Effector memory CD8-positive, alpha-beta T cell (primary cell): ENCODE measurements at places on chromosomes 1 and 21.

GRCh38 chr21:44872649-44873355 is 688 bp downstream of the PTTG1IP start:
- no peak for DNase-seq

DNA sequence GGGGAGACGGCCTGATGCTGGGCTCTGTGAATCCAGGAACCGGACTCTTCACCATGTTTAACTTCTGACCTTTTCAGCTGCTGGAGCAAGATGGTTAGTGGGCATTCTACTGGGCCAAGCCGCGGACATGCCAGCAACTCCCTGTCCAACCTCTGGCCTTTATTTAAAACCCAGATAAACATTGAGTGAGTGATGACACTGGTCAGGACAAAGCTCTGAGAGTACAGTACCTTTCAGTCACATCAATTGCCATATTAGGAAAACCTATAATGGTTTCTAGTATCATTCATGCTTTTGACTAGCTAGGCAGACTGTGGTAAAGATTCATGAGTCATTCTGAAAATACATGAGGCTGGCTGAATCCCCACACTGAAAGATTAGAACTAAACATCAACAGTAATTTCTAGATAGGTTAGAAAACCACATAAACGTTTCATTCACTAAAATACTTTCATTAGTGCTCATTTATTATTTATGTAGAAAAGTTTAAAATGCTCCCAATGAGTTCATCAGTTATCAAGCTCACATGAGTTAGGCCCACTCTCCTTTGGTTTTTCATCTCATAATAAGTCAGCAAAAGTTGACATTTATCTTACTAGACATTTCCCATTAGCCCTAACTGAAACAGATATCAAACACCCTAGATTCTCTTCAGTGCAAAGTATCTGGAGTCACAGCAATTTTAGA is 7.1 kb upstream of the ACTA1 start:
- no peak for DNase-seq

DNA sequence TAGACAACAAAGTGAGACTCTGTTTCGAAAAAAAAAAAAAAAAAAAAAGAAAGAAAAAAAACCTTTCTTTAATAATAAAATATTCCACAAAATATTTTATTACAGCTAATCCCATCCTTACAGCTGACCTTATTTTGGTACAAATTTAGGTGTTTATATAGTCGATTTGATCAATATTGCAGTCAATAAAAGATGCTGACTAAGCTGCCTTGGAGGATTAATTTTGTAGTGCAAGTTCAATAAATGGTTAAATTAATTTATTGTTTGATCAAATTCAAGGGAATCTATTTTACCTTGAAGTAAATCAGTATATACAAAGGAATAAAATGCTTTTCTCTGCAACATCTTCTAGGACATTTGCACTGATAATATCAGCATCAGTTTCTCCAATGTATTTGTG is 1764.3 kb downstream of the NCAM2 start:
- no peak for DNase-seq

DNA sequence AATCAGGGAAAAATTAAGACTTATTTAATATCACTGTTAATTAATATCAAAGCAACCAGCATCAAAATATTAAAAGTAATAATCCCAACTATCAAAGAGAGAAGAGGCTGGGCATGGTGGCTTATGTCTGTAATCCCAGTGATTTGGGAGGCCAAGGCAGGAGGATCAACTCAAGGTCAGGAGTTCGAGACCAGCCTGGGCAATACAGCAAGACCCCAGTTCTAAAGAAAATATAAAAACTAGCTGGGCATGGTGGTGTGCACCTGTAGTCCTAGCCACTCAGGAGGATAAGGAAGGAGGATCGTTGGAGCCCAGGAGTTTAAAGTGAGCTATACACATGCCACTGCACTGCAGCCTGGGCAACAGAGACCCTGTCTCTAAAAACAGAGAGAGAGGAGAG is 43.2 kb downstream of the AHCTF1 start:
- DNase-seq, result no peak

DNA sequence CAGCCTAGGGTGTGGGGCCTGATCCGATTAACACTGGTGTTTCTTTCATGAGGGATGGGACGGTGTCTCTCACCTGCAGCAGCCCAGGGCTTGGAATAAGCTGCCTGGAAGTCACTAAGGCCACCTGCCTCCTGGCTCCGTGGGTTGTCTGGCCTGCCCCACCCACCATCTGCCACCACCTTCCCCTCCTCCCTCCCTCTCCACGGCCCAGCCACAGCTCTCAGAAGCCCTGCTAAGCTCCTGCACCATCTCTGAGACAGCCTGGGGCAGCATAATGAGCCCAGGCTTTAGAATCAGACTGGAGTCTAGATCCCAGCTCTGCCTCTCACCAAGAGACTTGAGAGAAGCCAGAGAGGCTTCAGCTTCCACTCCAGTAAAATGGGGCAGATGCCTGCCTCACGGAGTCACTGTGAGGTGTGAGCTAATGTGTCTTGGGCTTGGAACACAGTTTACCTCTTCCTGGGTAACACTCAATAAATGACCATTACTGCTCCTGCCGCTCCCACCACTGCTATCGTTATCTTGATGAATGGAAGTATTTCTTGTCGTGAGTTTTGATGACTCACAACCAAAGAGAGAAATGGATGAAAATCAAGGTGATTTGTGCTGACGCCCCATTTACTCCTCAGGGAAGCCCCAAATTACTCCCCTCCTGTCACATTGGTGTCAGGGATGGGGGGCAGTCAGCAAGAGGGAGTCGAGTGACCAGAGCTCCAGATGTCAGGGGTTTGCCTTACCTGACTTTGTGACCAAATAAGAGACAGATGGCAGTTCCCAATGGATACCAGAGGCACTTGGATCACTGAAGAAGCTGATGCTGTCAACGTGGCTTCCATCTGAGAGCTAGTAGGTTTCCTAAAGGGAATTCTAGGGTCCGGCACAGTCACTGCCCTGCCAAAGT is 23.5 kb upstream of the C1QA start:
- no peak for DNase-seq

DNA sequence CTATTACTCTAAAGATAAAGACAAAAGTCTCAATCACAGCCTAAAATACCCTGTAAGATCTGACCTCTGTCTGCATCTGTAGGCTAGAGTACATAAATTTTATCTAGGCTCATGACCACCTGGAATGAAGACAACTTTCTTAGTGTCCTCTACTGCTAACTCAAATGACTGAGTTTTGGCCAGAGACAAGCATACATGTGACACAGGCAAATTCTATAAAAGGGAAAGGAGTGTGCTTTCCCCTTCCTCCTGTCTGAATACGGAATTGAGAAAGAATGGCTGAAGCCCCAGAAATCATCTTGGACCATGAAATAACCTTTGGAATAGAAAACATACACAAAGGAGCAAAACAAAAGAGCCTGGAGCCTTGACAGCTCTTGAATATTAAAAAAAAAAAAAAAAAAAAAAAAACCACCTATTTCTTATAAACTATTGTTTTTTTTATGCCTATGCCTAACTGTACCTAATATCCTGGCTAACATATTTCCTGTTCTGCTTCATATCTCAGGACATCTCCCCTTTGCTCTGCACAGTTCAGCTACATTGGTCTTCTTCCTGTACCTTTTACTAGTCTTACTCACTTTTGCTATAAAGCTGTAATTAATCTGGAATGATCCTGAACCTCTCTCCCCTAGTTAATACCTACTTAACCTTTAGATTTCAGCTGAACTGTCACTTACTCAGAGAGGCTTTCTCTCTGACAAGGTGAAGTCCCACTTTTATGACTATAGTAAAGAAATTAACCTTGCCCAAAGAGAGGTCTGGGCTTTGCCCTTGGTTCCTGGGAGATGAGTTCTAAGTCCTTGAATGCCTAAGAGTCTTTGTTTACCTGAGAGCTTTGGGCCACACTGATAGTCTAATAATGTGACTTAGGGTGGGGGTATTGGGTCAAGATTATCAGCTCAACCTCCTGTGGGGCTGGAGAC is 16.1 kb downstream of the UCHL5 start:
- DNase-seq, result no peak

- DNase-seq, result no peak
Measured at GRCh38 chr1:217091561-217091960, 368.3 kb upstream of the ESRRG start.

- DNase-seq, result no peak
Measured at GRCh38 chr1:201450721-201451291, 18.2 kb downstream of the PHLDA3 start.

DNA sequence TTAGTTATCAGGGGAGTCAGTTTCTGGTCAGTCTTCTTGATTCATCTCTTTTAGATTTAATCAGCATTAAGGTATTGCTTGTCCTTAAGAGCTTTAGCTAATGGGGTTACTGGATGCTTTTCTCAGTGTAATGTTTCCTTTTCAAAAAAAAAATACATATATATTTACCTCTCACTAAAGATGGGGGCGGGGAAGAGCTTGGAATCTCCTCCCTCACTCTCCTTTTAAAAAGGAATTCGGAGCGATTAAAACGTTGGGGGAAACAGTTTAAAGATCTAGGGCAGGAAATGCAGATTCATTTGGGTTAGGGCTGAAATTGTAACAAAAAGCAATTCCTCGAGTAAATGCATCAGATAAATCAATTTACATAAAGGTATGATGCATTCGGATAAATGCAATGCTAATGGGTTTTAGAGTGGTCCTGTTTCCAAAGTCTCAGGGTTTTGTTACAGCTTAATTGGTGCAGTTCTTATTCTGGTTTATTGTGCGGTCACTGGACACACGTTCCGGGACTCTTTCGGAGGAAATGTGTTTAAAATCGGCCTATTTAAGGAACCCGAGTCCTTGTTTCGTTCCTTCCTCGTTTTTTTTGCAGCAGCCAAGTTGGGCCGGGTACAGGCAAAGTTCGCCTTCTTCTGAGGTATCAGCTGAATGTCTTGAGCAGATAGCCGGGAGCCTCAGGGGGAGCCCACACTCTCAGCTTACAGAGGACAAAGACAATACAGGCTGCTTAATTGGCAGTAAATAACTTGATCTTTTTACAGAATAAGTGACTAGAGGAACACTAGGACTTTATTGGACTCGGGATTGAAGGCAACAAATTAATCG is 1.6 kb downstream of the LMO4 start:
- DNase-seq, result no peak

DNA sequence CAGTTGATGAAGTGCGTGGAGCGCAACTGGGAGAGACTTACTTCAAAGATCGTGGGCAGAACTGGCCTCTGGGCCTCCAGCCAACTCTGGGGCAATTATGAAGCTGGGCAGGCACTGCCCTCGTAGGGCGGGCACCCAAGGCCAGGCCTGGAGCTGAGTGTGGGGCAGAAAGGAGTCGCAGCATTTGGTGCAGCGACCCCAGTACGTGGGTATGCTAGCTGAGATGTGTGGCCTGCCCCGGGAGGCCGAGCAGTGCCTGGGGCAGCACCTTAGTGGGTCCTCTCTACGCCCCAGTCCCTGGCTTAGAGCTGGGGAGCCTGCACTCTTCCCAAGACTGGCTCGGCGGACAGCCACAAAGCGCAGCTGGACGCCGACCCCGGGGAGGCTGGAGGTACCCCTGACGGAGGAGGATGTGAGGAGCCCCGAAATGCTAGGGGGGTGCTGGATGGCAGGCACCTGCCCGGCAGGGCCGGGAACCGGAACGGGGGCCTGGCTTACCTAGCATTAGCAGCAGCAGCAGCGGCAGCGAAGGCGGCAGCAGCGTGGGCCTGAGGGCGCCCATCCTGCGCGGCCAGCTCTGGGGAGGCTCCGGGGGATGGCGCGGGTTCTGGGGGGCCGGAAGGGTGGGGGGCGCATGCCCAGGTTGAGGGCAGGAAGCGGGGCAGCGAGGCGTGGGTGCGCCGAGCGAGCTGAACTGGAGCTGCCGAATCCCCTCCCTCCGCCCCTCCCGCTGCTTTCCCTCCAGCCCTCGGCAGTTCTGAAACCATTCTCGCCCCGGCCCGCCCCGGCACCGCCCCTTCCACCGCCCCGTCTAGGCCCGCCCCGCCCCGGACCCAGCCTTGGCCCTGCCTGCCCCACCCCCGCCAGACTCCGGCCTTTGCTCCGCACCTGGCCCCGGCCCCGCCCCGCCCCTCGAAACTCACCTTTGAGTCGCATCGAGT is at the start of gene IGSF8:
TSS of gene IGSF8 (minus strand) at position 709 of the 941 bp plus-strand sequence. CDS start at position 562, 147 bp downstream.
- peak; percentile 85 for DNase-seq

DNA sequence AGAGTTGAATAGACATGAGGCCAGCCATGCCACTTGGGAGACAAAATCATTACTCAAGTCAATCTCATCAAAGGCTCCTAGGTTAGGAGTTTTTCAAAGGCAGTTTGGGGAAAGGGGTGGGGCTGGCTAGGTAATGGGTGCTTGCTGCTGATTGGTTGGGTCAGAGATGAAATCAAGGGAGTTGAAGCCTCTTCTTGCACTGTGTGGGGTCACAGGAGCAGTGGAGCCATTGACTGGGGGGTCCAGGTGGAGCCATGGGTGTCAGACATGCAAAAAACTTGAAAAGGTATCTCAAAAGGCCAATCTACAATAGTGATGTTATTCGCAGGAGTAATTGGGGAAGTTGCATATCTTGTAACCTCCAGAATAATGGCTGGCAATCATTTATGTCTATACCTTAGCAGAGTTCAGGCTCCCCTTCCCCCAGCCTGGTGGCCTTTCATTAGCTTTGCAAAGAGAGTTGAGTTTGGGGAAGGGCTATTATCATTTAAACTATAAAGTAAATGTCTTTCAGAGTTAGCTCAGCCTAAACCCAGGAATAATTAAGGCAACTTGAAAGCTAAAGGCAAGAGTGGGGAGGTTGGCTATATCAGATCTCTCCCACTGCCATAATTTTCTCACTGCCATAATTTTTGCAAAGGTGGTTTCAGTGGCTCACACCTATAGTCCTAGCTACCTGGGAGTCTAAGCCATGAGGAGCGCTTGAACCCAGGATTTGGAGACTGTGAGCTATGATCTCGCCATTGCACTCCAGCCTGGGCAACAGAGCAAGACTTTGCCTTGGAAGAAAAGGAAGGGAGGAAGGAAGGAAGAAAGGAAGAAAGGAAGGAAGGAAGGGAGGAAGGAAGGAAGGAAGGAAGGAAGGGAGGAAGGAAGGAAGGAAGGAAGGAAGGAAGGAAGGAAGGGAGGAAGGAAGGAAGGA is 7.8 kb upstream of the PINK1 start:
- DNase-seq, result no peak

DNA sequence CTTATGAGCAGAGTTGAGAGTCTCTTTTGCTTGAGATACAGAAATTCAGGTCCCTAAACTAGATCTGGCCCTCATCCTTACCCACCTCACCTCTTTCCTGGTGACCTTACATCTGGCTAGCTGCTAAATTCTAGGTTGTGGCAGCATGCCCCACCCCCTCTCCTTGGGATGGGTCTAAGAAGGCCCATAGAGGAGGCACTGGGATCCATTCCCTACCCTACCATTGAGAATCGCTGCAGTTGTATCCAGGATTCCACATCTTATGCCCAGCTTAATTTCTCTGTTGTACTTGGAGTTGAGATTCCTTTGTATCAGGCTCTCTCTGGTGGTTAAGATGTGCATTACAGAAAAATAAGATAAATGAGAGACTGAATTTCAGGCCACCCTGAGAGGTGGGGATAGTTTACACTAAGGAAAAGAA is 9.5 kb upstream of the TMEM39B start:
- no peak for DNase-seq

DNA sequence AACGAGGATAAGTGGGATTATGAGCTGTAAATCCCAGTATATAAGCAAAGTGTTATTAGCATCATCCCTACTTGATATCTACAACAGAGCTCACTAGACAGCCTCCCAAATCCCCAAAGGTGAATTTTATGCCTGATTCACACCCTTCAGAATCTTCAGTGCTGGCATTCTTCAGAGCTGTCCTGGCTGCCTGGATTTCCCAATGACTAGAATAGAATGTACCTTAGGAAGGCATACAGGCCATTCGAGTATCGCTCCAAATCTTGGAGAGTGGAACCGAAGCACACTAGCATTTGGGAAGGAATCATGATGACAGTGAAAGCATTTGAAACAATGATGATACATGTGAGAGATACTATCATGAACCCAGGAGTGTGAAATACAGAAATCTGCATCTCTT is 22.3 kb downstream of the ZBTB40 start:
- DNase-seq, result no peak

GRCh38 chr1:180278194-180278515 is 48.1 kb downstream of the LHX4 start:
- DNase-seq, result no peak
